Left ventricle myocardium superior (tissue), 1 donor: ENCODE measurements at places on chromosomes 6 and 20. TPM values are rescaled to one million over a fixed set of nuclear protein-coding genes. Genes with fewer than 3 reads are reported as not detected.
A peak's percentile ranks its signal among the peaks of the same experiment; 100 is the strongest.

DNA sequence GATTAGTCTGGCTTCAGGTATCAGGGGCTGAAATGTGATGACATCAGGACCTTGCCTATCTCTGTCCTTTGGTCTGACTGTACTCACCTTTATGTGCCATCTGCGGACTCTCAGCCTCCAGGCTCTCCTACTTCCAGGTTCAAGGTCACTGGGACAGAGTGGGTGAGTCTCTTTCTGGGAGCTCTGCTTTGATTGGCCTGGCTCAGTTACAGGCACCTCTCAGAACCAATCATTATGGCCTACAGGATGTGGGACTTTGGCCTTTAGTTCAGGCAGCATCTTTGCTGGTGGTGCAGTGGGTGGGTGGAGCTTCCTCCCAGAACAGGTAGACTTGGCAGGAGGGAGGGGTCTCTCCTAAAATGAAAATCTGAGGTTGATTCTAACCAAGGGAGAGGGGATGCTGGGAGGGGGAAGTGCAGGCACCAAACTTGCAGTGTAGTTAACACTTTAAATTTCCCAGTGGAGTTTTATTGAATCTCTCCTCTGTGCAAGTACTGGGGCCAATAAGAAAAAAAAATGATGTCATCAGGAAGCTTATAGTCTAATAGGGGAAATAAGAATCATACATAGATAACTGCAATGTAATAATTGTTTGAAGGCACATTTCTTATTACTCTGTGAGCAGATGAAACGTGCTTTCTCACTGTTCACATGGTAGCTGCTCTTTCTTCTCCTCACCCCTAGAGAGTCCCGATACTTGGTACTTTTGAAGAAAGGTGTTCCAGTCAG is 53.4 kb downstream of the SLC24A3 start:
- no peak for DNase-seq

GRCh38 chr20:10430704-10431103 is 3.3 kb downstream of the MKKS start:
- DNase-seq = no peak

DNA sequence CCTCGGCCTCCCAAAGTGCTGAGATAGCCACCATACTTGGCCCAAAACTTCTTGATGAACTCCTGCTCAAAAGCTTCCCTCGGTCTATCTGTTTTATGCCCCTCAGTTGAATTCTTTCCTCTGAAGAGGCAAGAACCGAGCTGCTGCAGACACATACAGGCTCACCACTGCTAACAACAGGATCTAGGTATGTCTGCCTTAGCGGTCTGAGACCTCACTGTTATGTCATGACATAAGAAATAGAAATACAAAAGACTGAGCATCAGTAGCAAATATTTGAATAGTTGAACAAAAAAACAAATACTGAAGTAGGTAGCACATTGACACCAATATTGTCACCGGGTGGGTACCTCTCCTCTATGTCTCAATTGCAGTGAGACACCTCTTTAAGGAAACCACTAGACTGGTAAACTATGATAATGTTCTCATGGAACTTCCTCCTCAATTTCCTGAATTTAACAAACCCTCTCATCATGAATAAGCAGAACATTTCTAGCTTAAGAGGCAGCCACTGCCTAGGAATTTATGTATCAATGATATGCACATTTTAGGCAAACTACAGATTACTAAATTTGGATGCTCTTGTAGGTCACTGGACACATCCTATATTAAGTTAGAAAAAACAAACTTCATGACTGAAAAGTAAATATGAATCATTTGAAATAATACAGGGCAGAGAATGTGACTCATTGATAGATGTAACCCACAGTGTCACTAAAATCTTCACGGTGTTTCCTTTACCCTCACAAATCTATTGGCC is 9.4 kb upstream of the STXBP5 start:
- no peak for DNase-seq

GRCh38 chr20:8390037-8390433 is 258.0 kb downstream of the PLCB1 start:
- DNase-seq = no peak

DNA sequence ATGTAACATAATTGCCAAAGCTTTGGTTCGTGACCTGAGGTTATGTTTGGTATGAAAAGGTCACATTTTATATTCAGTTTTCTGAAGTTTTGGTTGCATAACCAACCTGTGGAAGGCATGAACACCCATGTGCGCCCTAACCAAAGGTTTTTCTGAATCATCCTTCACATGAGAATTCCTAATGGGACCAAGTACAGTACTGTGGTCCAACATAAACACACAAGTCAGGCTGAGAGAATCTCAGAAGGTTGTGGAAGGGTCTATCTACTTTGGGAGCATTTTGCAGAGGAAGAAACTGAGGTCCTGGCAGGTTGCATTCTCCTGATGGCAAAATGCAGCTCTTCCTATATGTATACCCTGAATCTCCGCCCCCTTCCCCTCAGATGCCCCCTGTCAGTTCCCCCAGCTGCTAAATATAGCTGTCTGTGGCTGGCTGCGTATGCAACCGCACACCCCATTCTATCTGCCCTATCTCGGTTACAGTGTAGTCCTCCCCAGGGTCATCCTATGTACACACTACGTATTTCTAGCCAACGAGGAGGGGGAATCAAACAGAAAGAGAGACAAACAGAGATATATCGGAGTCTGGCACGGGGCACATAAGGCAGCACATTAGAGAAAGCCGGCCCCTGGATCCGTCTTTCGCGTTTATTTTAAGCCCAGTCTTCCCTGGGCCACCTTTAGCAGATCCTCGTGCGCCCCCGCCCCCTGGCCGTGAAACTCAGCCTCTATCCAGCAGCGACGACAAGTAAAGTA is 547 bp upstream of the ESR1 start:
- DNase-seq = no peak

DNA sequence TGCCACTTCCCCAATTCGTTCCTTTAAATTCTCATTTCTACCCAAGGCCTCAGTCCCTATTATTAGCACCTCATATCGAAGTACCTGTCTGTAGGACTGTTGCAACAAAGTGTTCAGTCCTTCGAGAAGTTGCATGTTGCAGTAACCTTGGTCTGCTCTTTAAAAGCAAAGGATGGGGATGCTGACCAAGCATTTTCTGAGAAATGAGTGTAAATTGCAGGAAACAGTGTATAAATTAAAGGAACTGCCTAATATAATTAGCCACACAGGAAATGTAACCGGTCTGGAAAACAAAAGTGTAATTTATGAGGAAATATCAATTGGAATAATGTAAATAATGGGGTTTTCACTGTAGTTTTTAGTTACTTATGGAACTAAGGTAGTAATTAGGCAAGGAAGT is 261.9 kb upstream of the ARID1B start:
- DNase-seq = no peak

- DNase-seq = no peak
Measured at GRCh38 chr6:29014729-29015608, 9.9 kb upstream of the ZNF311 start.

DNA sequence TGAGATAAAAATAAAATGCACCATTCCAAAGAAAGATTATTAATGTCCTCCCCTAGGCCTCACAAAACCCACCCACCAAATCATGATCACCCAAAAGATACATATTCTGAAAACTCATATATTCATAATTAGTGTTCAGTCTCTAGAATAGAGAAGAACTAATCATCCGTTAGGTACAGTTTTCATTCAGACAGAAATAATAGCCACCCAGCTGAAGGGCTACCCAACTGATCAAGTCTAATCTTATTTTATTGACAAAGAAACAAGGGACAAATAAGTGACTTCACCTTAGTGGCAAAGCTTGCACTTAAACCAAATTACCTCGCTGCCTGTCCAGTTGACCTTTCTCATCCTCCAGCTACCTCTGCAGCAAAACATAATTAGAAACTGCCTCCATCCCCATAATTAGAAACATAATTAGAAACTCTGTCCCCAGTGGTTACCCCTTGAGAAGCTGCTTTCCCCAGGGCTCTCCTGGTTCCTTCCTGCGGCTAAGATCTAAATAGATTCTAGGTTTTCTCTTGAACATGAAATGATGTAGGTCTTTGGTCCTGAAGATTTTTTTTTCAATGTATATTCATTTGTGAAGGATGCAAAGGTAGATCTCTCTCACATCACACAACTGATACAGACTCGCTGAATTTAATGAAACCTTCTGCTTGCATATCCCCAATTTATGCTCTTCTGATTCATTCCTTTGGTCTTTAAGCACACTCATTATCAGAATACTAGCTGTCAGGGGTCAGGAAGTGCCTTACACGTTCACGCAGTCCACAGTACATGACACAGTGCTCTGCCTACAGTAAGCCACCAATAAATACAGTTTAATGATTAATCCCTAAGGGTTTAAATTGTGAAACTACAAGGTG is 46.3 kb downstream of the HBS1L start:
- no peak for DNase-seq

- no peak for DNase-seq
Measured at GRCh38 chr20:38764567-38765318, 16.5 kb downstream of the ACTR5 start.

Gene KHDRBS2
- total RNA-seq = not detected

Gene GJA10
- not detected for total RNA-seq

DNA sequence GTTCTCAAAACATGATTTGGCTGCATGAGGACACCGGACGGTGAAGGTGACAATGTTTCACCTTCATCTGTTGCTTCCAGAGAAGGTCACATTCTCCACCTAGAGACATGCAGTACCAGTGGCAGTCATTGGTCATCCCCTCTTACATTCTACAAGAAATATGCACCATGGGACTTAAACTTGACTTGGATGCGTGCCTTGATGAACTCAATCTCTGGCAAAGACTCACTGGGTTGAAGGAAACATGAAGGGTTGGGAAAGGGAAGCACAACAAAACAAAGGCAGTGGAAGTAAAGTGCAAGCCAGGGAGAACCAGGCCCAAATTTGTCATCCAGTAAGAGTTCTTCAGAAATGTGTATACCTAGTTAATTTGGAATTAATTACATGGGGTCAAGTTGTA is 39.4 kb upstream of the ARMH2 start:
- DNase-seq = no peak

- DNase-seq = peak; percentile 90
Measured at GRCh38 chr6:35238843-35239289, 20.7 kb upstream of the ZNF76 start.

- DNase-seq = peak; percentile 95
Measured at GRCh38 chr6:83065511-83066192, at the start of gene UBE3D. Gene UBE3D, minus strand, starts transcription at chr6:83065841. Its CDS starts 123 bp downstream, at chr6:83065718.

- no peak for DNase-seq
Measured at GRCh38 chr6:24743265-24743943, 24.4 kb upstream of the C6orf62 start.

Gene GUCA1A
- not detected for total RNA-seq

- no peak for DNase-seq
Measured at GRCh38 chr6:16345449-16346330, 107.3 kb downstream of the GMPR start.

DNA sequence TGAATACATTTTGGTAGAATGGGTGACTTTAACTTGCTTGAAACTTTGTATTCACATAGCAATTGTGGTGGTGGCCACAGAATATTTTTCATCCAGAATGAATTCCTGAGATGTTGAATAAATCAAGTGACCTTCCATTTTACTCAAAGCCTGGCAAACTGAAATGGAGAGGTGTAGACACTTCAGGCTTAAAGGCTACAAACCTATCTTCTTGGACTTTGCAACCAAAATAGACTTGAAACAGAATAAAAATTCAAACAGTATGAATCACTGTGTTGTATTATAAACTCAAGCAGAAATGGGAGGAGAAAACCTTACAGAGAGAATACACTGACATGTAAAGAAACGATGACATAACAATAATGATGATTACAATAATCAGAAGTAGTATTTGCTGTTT is 371.6 kb downstream of the BCKDHB start:
- DNase-seq = no peak

DNA sequence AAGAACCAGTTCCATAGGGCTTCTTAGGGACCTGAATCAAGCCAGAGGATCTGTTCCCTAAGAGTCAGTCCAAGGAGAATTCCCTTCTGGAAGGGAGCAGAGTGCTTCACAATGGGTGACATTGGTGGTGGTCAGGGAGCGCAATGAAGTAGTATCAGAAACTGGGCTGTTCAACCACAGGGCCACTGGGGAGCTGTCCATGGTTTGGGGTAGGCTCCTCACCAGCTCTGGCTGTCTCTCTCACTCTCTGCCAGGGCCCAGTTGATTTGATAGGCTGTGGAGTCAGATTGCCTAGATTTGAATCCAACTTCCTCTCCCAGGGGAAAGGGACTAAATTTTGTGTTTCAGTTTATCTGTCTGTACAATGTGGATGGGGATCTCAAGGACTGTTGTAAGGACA is 36.7 kb upstream of the CHD6 start:
- DNase-seq = no peak

- no peak for DNase-seq
Measured at GRCh38 chr6:165487950-165488349, 175.1 kb downstream of the PDE10A start.

GRCh38 chr6:151675746-151676459 is 131.6 kb upstream of the ESR1 start:
- peak; percentile 43 for DNase-seq

Gene PARD6B
- total RNA-seq = 7.1 TPM

Gene TNF
- total RNA-seq = 0.35 TPM

DNA sequence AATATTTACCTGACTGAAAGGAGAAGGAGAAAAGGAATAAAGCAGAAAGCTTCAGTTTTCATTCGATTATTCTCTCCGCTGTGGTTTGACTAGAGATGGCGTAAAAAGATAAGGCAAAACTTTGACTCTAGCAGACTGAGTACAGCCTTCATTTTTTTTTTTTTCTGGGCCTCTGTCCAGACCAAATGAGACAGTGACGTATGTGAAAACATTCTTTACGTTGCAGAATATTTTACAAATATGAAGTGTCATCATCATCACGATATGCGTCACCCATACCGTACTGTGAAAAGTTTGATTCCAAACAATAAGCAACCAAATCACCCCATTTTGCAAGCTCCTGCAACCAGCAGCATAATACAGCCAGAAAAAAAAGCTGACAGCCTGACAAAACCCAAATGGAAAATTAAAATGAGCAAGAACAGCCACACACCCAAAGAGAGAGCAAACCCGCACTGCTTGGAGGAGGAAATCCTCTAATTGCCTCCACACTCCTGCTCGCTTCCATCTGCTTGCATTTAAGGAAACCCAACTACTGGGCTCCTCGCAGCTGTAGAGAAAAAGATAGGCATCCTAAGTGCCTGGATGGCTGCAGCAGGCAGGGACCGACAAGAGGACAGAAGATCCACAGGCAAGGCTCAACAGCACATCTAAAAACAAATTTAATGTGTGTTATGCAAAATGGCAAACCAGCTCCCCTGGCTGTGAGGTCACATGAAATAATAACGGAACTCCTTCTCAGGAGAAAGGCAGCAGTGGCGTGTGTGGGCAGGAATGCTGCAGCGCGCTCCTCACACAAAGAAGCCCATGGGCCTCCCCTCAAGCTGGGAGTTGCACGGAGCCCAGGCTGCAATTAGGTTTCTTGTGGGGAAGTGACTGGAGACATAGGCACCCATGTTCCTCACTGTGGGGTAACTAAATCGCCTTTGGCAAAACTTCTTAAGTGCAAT is 113.1 kb downstream of the FYN start:
- DNase-seq = no peak

DNA sequence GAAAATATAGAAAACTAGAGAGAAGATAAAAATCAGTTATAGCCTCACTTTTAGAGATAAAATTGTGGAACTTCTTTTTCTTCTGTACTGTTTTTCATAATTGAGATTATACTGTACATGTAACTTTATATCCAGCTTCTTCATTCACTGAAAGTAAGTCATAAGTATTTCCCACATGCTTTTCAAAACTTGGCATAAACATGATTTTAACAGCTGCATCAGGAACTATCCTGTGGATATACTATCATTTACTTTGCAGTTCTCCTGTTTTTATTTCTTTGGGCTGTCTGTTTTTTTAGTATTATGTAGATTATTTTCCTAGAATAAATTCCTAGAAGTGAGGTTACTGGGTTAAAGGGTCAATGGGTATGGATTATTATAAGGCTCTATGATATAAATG is 14.8 kb downstream of the DSTN start:
- DNase-seq = no peak
